H1 (cell line): ENCODE measurements at places on chromosomes 5 and 9. TPM values are rescaled to one million over a fixed set of nuclear protein-coding genes. Genes with fewer than 3 reads are reported as not detected.

- H3K4me3 ChIP-seq, result no peak overlapping the region
- H3K36me3 ChIP-seq, result no peaks in the 10 kb centered on the region
- no peak for DNase-seq
- no peaks in the 10 kb centered on the region for H3K27me3 ChIP-seq
Observed at GRCh38 chr5:165624166-165624946, 2118.9 kb downstream of the MAT2B start.

DNA sequence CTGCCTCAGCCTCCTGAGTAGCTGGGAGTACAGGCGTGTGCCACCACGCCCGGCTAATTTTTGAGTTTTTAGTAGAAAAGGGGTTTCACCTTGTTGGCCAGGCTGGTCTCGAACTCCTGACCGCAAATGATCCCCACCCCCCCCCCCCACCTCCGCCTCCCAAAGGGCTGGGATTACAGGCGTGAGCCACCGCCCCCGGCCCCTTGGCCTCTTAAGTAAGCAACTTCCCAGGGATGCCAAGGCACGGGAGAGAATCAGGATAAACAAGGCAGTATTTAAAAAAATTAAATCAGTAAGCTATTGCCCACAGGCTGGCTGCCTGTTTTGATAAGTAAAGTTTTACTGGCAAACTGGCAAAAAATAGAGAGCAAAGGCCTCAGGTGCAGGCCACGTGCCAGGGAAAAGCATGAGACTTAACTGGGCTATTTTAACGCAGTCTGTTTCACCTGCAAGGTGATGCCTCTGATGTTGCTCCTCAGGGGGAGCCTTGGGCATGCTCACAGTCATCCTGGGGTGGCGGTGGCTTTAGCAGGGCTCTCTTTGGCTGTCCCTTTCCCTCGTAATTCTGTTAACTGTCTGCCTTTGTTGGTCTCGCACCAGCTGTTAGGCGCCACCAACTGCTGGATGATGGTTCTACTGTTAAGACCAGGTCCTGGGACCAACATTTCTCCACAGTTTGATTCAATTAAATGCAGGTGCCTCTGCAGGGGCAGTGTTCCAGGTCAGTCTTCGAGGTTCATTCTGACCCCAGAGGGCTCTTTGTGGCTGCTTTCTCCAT is 19.4 kb upstream of the RNF130 start:
- H3K27ac ChIP-seq, result no peak overlapping the region
- no peaks in the 10 kb centered on the region for H3K36me3 ChIP-seq
- H3K4me3 ChIP-seq, result no peak overlapping the region

- DNase-seq, result peak; percentile 33
- H3K27me3 ChIP-seq, result no peaks in the 10 kb centered on the region
- peaks cover 11% of the 10 kb centered on the region for H3K4me1 ChIP-seq
Observed at GRCh38 chr9:132030626-132031325, 48.9 kb downstream of the MED27 start.

The FRRS1L gene
- total RNA-seq, result 2.1 and 2.2 TPM in 2 replicates

- no peaks in the 10 kb centered on the region for H3K27me3 ChIP-seq
- H3K4me1 ChIP-seq, result peaks cover 4% of the 10 kb centered on the region
- no peak overlapping the region for H3K27ac ChIP-seq
- no peak for DNase-seq
- no peaks in the 10 kb centered on the region for H3K36me3 ChIP-seq
- H3K4me3 ChIP-seq, result no peak overlapping the region
Observed at GRCh38 chr9:20351715-20352114, 270.6 kb downstream of the MLLT3 start.

GRCh38 chr5:108295578-108296368 is 86.1 kb downstream of the FBXL17 start:
- no peaks in the 10 kb centered on the region for H3K27me3 ChIP-seq
- no peak overlapping the region for H3K4me3 ChIP-seq
- DNase-seq, result no peak
- H3K27ac ChIP-seq, result no peak overlapping the region
- no peaks in the 10 kb centered on the region for H3K36me3 ChIP-seq

The LIX1 gene
- 0.26 and 0.33 TPM in 2 replicates for total RNA-seq

The ROR2 gene
- 4.0 and 4.3 TPM in 2 replicates for total RNA-seq

DNA sequence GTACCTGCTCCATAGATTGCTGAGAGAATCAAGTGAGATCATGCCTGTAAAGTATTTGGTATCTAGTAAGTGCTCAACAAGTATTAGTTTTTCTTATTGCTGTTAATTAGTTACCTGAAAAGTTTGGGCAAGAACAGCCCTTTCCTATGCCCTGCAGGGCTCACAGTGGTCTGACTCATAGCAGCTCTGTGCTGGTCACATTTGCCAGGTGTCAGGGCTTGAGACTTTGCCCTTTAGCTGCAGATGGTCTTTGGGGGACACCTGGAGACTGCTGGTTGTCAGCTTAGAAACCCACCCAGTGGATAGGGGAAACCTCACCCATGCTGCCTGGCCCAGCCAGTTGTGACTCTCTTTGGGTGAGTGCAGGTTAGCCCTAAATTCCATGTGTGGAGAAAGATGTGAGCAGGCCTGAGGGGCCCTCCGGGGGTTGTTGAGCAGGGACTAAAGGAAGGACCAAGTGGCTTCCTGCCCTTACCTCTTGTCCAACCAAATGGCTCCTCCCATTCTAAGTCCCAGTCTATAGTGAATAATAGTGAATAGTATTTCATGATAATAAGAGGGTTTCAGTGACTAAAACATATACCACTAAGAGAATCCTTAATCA is 9.0 kb downstream of the COL27A1 start:
- no peak overlapping the region for H3K4me3 ChIP-seq
- H3K27me3 ChIP-seq, result no peaks in the 10 kb centered on the region
- peaks cover 5% of the 10 kb centered on the region; the same call in 1 of the 2 replicates for H3K4me1 ChIP-seq
- DNase-seq, result no peak
- no peak overlapping the region; the same call in 1 of the 2 replicates for H3K27ac ChIP-seq

DNA sequence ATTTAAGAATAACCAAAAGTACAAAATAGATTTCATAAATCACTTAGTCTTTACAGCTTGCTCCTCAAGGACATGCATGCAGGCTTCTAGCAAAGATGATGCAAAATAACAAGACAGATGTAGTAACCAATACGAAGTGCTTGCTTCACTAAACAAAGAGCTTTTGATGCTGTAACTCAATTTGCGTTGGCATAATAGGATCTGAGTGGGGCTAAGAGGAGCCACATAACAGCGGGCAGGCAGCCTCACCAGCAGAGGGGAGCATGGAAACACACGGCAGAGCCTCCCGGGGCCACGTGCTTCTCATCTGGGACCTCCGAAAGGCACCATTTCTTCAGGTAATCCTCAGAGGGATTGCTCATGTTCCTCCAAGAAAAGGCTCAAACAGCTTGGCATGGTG is 139.7 kb downstream of the C5orf15 start:
- H3K4me3 ChIP-seq, result no peak overlapping the region
- no peaks in the 10 kb centered on the region for H3K36me3 ChIP-seq
- H3K27ac ChIP-seq, result no peak overlapping the region
- no peaks in the 10 kb centered on the region for H3K27me3 ChIP-seq

- DNase-seq, result no peak
- no peaks in the 10 kb centered on the region for H3K36me3 ChIP-seq
- H3K27ac ChIP-seq, result no peak overlapping the region
- H3K27me3 ChIP-seq, result no peaks in the 10 kb centered on the region
Observed at GRCh38 chr9:135243201-135244190, 156.0 kb downstream of the OLFM1 start.

DNA sequence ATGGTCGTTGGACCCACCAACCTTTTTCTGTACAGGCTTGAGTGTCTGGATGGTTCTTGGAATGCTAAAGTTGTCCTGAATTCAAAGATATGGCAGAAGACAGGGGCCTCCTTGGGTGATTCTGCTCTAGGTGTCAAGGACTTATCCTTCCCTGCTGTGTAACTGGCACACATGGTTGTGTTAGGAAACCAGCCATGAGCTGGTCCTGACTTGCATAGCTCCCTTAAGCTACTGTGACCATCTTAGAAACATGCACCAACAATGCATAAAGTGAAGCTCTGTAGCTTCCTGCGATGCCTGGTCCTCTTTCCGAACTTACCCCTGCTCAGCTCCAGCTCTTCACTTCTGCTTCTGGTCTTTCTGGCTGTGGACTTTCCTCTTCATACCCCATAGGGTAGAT is 224.6 kb downstream of the TLE4 start:
- no peak for DNase-seq
- H3K27me3 ChIP-seq, result no peaks in the 10 kb centered on the region
- H3K4me1 ChIP-seq, result no peaks in the 10 kb centered on the region
- no peak overlapping the region for H3K4me3 ChIP-seq
- H3K36me3 ChIP-seq, result no peaks in the 10 kb centered on the region

DNA sequence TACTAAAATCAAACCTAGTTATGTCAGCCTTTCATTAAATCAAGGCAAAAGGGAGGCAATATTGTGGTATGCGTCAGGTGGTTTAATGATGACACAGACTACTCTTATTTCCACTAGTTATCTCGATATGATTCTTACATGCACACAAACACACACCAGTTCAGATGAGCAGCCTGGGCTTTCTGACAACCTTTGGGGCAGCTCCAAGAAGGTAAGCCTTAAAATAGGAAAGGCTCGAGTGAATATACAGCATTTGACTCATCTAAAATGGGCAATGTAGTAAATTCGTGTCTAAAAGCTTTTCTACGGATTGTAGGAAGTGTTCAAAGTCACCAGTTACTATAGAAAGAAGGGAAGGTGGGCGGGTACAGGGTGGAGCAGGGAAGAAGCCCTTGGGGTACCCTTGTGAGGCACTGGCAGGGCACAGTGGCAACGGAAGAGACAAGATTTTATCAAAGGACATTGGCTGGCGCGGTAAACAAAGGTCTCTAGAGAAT is 1.9 kb downstream of the ANKH start:
- H3K36me3 ChIP-seq, result no peaks in the 10 kb centered on the region
- peaks cover 7% of the 10 kb centered on the region for H3K27me3 ChIP-seq
- no peak overlapping the region for H3K27ac ChIP-seq
- DNase-seq, result no peak
- no peak overlapping the region for H3K4me3 ChIP-seq

DNA sequence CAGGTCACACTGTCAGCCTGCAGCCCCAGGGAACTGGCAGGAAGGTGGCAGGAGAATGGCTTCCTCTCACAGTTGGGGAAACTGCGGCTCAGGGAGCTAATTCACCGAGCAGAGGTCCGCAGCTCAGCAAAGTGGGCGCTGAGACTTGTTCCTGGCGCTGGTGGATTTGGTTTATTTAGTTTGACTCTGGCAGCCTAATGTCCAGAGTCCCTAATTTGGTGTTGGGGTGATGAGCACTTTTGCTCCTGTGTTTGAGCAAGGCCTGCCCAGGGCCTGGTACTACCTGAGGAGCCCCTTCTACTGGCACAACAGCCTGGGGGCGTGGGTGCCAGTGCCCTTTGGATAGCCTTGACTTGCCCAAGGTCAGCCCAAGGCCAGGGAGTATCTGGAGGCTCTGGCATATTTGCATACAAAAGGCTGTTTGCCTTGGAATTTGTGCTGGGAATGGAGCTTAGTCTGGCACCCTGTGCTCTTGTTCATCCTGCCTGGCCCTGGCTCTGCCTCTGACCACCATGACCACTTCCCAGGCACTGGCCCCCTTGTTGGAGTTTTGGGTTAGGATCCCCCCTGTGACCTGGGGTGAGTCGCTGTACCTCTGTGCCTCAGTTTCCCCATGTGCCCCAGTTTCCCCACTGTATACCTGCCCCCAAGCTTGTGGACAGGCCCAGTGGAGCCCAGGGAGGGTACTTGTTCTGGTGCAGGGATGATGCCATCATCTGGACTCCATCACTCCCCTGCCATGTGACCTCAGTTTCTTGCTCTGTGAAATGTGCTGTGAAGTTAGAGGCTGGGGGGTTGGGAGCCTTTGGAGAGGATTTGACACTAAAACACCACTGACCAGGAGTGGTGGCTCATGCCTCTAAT is 1.4 kb downstream of the SUSD3 start:
- DNase-seq, result no peak
- H3K27me3 ChIP-seq, result peaks cover 16% of the 10 kb centered on the region
- H3K4me3 ChIP-seq, result no peak overlapping the region

The QRFP gene
- not detected in 2 replicates for total RNA-seq

The HCN1 gene
- total RNA-seq, result 6.7 and 7.6 TPM in 2 replicates

DNA sequence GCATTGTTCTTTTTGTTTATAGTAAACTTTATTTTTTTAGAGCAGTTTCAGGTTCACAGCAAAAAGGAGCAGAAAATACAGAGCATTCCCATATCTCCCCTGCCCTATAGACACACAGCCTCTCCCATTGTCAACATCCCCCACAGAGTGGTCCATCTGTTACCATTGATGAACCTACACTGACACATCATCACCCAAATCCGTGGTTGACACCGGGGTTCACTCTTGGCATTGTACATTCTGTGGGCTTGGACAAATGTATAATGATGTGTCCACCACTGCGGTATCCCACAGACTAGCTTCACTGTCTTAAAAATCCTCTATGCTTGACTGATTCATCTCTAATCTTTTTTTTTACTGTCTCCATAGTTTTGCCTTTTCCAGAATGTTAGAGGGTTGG is 120.7 kb upstream of the SPATA31C2 start:
- no peak for DNase-seq
- H3K27ac ChIP-seq, result no peak overlapping the region
- no peaks in the 10 kb centered on the region for H3K27me3 ChIP-seq
- H3K36me3 ChIP-seq, result no peaks in the 10 kb centered on the region
- no peak overlapping the region for H3K4me3 ChIP-seq

DNA sequence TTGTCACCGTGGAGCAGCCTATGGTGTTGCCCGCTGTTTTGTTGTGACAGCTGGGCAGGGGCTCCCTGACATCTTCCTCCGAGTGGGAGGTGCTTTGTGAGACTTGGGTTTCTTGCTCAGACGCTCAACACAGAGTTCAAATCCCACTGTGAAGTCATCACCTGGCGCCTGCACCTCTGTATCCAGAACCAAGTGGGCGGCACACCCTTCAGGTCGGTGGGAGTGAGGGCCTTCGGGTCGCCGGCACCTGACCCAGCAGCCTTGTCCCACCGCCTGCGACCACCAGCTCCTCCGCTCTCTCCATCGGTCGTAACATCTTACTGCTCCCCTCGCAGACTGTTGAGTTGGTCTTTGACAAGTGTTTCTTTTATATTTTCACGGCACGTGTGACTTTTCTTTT is 37.6 kb upstream of the EXOC3 start:
- H3K4me3 ChIP-seq, result no peak overlapping the region
- H3K27me3 ChIP-seq, result peaks cover 1% of the 10 kb centered on the region
- no peaks in the 10 kb centered on the region for H3K36me3 ChIP-seq
- H3K4me1 ChIP-seq, result no peaks in the 10 kb centered on the region

GRCh38 chr9:83980395-83981125 is at the start of gene RMI1:
Gene RMI1, plus strand, starts transcription at chr9:83980805. Its CDS starts 20,182 bp downstream, at chr9:84000987.
- H3K36me3 ChIP-seq, result peaks cover 18% of the 10 kb centered on the region
- H3K27me3 ChIP-seq, result no peaks in the 10 kb centered on the region
- peak within 1 kb of the TSS; percentile 99 for H3K4me3 ChIP-seq
- DNase-seq, result peak; percentile 94
- peak within 1 kb of the TSS; percentile 100 for H3K27ac ChIP-seq
- no peaks in the 10 kb centered on the region for H3K4me1 ChIP-seq

The IFNE gene
- not detected in 2 replicates for total RNA-seq

DNA sequence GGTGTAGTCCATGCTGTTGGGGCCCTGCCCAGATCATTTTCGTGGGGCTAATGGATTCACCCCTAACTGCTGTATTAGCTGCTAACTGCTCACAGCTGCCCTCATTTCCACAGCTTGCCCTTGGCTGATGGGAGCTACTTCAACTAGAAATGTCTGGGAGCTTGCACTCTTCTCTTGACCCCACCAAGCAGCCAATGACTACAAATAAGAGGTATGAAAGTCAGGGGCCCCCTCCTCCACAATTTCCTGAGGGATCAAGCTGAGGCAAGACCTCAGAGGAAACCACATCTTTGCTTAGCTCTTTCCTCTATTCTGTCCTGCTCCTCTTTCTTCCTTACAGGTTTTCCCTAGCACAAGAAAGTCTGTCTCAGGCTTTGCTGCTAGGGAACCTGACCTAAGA is 397.5 kb downstream of the MLLT3 start:
- no peaks in the 10 kb centered on the region for H3K36me3 ChIP-seq
- no peak for DNase-seq
- no peak overlapping the region; the same call in 1 of the 2 replicates for H3K27ac ChIP-seq
- no peaks in the 10 kb centered on the region for H3K4me1 ChIP-seq
- H3K27me3 ChIP-seq, result no peaks in the 10 kb centered on the region
- no peak overlapping the region for H3K4me3 ChIP-seq
